Prostate gland (tissue), 2 donors: ENCODE measurements at places on chromosomes 4 and X. TPM values are rescaled to one million over a fixed set of nuclear protein-coding genes. Genes with fewer than 3 reads are reported as not detected.

The STOX2 gene
- total RNA-seq = 12.9 TPM

- DNase-seq = no peak
Observed at GRCh38 chrX:152904151-152905080, 6.5 kb downstream of the ZNF185 start.

- DNase-seq = no peak
Observed at GRCh38 chrX:119816300-119816699, 24.9 kb upstream of the RPL39 start.

GRCh38 chr4:81084029-81084428 is 53.5 kb downstream of the BMP3 start:
- peak; percentile 10 for DNase-seq

The USP26 gene
- total RNA-seq = 4.5 TPM

DNA sequence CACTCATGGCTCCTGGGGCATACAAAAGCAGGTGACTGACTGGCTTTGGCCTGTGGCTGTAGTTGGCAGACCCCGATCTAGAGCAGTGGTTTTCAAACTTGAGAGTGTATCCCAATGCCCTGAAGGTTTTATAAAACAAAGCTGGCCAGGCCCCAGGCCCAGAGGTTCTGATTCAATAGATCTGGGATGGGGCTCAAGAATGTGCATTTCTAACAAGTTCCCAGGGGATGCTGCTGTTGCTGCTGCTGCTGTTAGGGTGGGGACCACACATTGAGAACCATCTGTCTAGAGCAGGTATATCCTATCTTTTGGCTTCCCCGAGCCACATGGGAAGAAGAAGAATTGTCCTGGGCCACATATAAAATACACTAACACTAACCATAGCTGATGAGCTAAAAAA is 7.3 kb downstream of the AIFM1 start:
- DNase-seq = no peak

The RENBP gene
- total RNA-seq = 2.4 TPM

The ARL9 gene
- 0.68 TPM for total RNA-seq

DNA sequence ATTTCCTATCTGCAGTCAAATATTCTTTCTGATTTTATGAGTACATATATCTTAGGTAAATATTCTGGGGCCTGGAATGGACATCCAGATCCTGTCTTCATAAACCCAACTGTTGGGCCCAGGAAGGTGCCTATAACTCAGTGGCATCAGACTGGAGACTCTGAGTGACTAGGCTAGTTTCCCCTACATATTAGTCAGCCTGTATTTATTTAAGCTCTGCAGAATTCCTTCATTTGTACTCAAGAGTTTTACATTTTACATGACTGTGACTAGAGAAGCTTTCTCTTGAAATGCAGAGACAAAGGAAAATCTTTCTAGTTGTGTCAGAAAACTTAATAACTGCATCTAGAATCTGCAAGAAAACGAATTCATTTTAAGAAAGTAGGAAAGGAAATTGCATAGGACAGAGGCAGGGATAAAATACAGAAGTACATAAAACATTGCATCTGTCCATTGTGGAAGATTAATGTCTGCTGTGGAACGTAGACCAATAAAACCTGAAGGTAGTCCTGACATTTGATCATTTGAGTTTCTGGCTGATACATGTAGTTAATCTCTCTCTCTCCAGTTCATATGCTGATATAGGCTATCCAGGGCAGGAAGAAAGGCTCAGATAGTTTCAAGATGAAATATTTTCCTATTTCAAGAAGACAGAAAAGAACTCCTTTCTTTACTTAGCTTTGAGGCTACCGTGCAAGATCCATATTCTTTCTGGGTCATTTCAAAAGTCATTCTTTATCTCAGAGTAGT is 78.2 kb downstream of the OPHN1 start:
- DNase-seq = no peak

DNA sequence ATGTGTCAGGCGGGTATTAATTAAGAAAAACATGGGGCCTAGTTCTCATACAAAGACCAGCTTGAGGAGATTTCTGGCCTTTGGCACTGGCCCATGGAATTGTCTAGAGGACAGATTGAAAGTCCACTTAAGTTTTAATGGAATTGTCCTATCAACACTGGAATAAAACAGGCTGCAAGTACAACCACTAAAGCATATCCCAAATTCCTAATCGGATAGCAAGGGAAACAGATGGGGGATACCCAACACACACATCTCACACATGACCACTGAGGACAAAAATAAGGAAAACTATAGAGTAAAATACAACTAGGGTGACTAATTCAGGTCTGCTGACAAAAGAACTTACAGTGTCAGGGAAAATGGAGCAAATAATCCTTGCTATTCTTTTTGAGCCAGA is 167.8 kb downstream of the GASK1B start:
- no peak for DNase-seq

The TMSB15A gene
- total RNA-seq = 4.8 TPM

The ACTRT1 gene
- not detected for total RNA-seq

The DMRTC1B gene
- total RNA-seq = 2.8 TPM

GRCh38 chr4:152045807-152046571 is 285.2 kb upstream of the GATB start:
- peak; percentile 8 for DNase-seq

- no peak for DNase-seq
Observed at GRCh38 chr4:99201690-99202089, 17.4 kb downstream of the ADH6 start.

The CLTRN gene
- 0.36 TPM for total RNA-seq

GRCh38 chrX:38513112-38513742 is 48.1 kb upstream of the TSPAN7 start:
- DNase-seq = no peak

DNA sequence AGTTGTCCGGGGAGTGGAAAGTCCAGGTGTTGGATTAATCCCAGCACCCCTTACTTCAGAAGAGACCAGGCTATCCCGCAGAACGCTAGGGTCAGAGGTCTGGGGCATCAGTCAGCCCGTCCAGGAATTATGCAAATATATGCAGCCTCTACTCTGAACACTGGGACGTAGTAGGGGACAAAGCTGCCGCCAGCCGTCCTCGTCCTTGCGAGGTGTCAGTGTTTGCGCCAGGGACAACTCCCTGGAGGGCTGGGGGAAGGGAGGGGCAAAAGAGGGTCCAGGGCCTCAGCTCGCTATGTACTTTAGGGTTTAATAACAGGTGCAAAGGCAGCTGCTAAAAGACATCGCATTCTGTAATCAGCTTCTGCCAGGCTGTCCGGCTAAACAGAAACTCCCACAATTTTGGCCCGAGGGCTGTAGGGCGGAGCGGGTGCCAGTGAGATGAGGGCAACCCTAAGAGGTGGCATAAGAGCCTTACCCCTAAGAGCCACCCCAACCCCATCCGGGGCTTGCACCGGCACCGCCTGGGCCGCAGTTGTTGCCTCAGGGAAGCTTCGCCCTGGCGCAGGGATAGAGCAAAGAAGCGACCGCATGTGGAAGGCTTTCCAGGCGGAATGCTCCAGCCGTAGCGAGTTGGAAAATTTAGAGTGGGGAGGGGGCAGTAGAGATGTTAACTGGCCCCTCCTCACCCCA is 8.4 kb downstream of the HAND2 start:
- no peak for DNase-seq

- DNase-seq = no peak
Observed at GRCh38 chrX:104427693-104428092, 138.3 kb upstream of the IL1RAPL2 start.

The GPRASP1 gene
- total RNA-seq = 15.8 TPM

The MUC7 gene
- not detected for total RNA-seq

DNA sequence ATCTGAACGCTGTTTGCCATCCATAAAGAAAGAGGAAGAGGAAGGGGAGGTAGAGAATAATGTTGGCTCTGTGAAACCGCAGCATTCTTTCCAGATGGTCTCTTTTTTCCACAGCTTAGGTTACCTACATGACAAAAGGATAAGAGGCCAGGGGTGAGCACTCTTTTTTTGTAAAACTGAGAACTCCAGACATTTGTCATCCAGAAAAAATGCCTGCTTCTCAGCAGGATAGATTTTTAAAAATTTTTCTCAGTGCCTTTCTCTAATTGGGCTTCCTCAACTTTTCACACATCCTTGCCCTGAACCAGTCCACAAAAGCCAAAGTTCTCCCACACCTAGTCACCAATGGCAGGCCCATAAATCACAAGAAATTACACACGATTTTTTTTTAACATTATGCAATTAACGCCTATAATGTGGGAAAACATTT is 158.1 kb upstream of the TENM3 start:
- no peak for DNase-seq

DNA sequence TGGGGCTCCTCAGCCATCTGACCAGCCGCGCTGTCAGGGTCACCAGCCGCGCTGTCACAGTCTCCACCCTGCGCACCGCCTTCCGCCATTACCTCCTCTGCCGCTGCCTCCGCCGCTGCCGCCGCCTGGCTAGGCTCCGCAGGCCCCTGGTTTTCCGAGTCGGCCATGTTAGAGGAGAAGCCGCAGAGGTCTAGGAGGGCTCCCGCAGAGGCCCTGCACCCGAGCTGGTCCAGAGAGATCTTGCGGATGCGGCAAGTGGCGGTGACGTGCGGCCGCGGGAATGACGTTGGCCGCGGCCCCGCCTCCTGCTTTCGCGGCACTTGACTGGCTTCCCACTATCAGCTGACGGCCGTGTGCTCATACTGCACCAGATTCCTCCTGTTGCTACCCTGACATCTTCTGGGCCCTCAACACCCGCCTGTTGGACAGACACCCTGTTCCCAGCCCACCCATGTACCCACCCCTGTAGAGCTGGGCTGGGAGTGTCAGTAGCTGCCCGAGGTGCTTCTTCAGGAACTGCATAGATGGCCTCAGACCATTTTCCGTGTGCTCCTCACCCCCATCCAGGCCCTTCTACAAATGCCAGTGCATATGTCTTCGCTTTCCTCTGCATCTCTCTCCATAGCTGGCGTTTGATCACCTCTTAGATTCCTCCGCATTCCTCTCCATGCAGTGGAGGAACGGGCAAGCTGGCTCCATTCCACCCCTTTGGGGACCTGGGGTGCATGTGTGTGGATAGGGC is at the start of gene NAP1L5:
Gene NAP1L5, minus strand, starts transcription at position 242 of the 742 bp plus-strand sequence. Its CDS starts 75 bp downstream, at position 167.
- DNase-seq = peak; percentile 34

GRCh38 chr4:94551643-94552564 is 100.2 kb downstream of the PDLIM5 start:
- no peak for DNase-seq

DNA sequence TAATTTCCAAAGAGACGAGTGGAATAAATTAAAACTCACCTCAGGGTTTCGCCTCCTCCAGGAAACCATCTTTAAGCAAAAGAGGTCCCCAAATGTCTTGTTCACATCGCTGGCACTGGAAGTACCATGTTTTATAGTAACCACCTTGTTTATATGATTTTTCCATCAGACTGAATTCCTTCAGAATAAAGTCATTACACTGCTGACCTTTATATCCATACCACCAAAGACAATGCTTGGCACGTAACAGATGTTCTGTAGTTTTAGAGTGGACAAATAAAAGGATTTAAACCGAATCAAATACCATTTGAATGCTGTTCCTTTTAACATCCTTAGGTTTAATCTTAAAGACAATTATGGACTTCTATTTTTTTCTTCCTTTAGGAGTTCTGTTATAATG is 4.7 kb downstream of the NUDT6 start:
- DNase-seq = no peak

GRCh38 chrX:85619962-85620361 is 240.5 kb upstream of the POF1B start:
- no peak for DNase-seq

DNA sequence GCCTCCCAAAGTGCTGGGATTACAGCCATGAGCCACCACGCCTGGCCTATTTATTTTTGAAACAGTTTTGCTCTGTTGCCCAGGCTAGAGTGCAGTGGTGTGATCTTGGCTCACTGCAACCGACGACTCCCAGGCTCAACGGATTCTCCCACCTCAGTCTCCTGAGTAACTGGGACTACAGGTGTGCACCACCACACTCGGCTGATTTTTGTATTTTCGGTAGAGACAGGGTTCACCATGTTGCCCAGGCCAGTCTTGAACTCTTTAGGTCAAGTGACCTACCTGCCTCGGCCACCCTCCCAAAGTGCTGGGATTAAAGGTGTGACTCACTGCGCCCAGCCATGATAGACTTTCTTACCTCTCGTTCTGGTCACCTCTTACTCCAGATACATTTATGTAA is 124.0 kb downstream of the UBE2K start:
- DNase-seq = no peak

The CD40LG gene
- total RNA-seq = not detected
